ENCODE measurements at places on chromosomes 5 and 9.
A peak's percentile ranks its signal among the peaks of the same experiment; 100 is the strongest.

- DNase-seq = no peak
Measured at GRCh38 chr5:57653636-57654290, 171.2 kb upstream of the ACTBL2 start.

DNA sequence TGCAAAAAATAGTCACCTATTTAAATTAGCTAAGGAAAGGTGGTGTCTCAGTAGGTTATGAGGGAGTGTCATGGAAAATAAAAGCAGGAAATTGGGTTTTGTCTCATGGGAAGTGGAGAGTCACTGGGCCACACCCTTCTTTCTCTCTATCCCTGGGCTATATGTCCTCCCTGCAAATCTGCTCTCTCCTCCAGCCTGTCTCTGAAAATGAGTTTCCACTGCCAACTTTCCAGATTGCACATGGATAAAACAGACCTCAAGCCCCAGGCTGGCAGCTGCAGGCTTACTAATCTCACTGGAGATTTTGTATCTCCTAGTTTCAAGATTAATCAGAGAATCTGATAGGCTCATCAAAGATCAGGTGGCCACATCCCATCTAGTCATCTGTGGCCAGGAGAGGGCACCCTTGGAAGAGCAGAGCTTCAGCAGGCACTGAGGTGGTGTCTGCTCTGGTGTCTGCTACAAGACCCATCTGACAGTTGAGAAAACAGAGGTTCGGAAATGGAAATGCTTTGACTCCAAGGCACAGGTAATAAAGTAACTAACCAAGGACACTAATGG is 178.9 kb downstream of the MSX2 start:
- DNase-seq = no peak

- peak; percentile 96 for DNase-seq
Measured at GRCh38 chr5:68433923-68434879, 218.6 kb downstream of the PIK3R1 start.

- peak; percentile 37 for DNase-seq
Measured at GRCh38 chr9:93579711-93580516, 3.5 kb downstream of the PHF2 start.

DNA sequence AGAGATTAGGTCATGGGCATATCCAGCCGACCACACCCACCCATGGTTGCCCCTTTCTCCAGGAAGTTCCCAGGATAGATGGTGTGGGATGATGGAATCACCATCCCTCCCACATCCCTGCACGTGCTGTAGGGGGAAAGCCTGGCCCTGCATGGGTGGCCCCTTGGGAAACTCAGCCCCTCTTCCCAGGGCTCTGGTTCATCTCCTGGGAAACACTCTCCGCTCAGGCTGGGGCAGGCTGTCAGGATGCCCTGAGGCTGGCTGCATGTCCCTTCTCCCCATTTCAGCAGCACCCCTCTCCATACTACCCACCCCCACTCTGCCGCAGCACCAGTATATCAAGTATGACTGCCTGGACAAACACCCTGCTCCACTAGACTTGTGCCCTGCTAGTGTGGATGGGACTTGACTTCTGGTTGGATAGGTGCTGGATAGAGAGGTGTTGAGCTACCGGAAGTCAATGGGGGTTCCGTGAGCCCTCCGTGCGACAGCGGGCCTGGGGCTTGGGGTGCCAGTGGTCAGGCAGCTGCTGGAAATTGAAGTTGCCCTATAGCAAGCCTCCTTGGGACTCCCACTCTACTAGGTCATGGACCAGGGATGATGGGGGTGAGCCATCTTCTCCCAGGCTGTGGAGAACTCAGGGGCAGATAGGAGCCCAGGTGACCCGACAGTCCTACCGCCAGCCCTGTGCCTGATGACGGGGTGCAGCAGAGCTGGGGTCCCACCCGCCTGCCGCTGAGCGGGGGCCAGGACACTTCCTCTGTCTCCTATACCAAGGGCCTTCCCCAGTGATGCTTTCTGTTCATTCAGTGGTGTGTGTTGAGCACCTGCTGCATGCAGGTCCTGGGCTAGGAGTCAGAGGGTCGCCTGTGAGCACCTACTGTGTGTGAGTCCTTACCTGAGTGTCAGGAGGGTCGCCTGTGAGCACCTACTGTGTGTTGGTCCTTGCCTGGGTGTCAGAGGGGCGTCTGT is 69.4 kb upstream of the COL5A1 start:
- peak; percentile 38 for DNase-seq

GRCh38 chr9:18393340-18394130 is 80.4 kb upstream of the ADAMTSL1 start:
- no peak for DNase-seq

GRCh38 chr9:127714020-127714750 is 1.3 kb downstream of the PTRH1 start:
- no peak for DNase-seq

DNA sequence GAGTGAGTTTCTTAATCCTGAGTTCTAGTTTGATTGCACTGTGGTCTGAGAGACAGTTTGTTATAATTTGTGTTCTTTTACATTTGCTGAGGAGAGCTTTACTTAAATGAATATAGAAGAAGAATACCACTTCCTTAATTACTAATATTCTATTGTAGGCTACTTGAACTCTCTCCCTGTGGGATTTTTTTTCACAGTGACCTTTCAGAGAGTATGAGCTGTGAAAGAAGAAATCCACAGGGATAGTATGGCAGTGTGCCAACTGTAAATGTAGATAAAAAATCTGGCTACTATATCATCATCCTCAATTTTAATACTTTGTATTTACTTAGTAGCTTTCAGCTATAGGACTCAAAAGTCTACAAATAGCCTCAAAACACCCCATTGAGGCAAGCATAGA is 67.3 kb downstream of the COMMD10 start:
- DNase-seq = no peak

DNA sequence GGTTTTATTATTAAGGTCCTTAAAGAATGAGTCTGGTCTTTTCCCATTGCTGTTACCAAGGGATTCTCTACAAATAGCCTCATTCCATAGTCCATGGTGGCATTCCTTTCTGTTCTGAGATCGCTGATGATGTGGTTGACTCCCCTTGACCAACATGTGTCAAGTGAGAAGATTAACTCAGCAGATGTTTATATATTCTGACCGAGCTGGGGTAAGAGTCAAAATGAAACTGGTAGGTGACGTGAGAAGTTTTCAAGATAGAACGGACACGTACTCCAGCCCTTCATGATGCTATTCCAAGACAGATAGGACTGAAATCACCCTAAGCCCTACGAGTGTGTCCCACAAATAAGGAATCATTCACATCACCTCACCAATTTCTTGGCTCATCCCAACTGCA is 155.5 kb upstream of the WWC1 start:
- DNase-seq = no peak

DNA sequence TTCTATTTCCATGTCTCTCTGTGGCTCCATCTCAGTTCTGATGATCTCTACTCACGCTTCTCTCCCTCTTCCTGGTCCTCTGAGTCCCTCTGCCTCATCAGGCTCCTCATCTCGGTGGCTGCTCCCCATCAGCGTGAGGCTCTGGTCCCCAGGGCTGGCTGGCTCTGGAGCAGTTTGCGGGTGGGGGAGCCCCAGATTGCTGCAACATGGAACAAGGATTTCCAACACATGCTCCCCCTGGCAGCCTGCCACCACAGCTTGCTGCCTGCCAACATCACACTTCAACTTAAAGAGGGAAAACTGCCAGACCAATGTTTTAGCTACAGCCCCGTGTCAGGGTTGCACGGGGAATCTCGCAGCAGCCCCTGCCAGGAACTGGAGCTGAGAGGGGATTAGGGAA is 77.2 kb upstream of the NEK6 start:
- DNase-seq = no peak

DNA sequence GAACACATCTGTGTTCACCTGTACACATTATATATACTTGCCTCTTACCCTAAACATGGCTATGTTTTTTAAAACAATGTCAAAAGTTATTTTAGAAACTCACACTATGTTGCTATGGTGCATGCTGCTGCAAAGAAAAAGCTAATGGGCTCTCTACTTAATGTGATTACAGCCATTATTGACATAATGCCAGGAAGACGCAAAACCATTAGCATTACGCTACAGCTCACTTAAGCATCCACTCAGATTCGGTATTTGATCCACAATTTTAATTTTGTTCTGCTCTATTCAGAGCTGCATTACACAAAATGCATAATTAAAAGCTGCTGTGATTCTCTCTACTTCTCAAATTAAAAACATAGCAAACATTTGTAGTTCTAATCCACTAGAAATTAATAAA is 395.2 kb downstream of the BNC2 start:
- DNase-seq = no peak

DNA sequence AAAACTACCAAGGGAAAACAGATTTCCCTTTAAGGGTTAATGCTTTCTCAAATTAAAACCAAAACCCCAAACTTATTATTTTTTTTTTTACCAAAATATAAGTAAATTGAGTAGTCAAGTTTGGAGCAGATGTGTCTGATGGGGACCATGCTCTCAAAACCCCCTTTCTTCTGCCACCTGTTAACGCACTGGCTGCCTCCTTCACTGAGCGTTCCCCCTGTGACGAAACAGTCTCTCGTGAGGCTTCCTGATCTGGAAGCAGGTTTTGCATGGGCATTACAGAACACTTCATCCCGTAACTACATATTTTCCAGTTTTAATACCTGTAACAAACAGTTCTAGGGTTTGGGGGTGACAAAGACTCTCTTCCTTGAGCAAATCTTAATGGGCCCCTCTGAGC is 59.4 kb downstream of the ANKH start:
- no peak for DNase-seq

DNA sequence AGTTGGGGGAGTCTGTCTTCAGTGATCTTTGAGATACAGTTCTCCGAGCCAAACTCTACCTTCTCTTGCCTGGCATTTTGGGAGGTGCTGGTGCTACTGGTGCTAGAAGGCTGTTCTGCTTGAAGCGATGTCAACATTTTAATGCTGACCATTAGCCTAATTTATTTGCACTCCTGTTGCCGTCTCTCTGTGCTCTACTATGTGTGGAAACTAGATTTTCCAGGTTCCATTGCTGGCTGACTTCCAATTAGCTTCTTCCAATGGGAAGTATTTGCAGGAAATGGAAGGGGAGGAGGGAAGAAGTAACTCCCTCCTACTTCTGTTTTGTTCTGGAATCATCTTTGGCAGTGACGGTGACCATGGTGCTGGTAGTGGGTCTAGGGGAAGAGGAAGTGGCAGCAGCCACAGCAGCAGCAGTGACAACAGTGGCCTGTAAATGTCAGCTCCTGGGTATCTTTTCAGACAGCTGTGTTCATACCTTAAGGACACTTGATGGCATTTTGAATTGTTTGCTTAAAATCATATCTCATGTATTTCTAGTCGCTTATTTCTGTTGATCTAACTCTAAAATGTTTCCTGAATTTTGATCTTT is 7.9 kb downstream of the TXNDC8 start:
- DNase-seq = no peak

DNA sequence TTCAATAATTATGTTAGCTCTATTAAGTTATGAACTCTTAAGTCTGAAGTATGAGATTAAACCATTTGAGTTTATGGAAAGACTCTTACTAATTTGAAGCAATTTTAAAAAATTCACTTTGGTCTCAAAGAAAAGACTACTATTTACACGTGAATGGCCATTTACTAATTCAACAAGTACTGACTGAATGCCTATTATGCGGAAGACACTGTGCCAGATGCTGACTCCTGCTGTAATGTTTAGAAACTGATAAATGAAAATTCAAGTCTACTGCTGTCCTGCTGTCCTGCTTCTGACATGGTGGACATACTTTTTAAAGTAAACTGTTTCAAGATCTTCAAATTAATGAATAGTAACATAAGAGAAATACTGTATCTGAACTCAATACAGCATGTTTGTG is 116.2 kb downstream of the MPDZ start:
- no peak for DNase-seq

- DNase-seq = peak; percentile 97
Measured at GRCh38 chr9:127224883-127225739, 39.5 kb upstream of the GARNL3 start.

DNA sequence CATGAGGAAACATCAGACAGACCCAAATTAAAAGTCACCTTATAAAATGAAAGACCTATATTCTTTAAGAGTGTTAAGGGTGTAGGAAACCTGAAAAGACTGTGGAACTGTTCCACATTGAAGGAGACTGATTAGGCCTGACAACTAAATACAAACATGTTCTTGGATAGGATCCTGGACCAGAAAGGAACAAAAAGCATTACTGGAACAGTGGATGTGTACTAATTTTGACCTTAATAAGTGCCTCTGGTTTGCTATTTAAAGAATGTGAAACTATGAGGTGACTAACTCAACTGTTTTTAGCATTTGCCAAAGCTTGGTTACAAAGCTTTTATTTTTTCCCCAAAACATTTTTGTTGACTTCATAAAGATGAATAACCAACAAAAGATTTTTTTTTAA is 340.6 kb downstream of the CAAP1 start:
- no peak for DNase-seq

- DNase-seq = no peak
Measured at GRCh38 chr9:101417977-101418376, 17.6 kb downstream of the ALDOB start.

DNA sequence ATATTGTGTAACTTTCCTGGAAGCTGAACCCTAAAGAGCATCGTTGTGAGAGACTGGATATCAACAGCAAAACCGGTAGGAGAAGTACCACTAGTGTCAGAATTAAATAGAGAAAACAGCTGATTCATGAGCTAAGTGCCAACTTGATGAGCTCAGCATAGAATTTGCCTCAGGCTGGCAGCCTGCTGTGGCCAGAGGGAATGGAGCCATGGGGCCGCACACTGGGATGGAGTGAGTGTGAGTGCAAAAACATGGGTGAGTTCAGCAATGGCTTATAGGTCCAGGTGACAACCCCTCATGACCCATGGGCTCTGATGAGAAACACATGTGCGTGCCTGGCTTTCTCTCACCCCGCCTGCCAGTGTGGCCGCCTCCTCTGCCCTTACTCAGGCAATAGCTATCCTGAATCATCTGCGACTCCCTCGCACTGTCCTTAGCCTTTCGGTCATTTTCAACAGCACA is 25.4 kb downstream of the ADAMTS16 start:
- no peak for DNase-seq

GRCh38 chr5:179272326-179273072 is 72.8 kb downstream of the ADAMTS2 start:
- DNase-seq = no peak

GRCh38 chr9:131799177-131799823 is 59.4 kb upstream of the RAPGEF1 start:
- DNase-seq = peak; percentile 68

DNA sequence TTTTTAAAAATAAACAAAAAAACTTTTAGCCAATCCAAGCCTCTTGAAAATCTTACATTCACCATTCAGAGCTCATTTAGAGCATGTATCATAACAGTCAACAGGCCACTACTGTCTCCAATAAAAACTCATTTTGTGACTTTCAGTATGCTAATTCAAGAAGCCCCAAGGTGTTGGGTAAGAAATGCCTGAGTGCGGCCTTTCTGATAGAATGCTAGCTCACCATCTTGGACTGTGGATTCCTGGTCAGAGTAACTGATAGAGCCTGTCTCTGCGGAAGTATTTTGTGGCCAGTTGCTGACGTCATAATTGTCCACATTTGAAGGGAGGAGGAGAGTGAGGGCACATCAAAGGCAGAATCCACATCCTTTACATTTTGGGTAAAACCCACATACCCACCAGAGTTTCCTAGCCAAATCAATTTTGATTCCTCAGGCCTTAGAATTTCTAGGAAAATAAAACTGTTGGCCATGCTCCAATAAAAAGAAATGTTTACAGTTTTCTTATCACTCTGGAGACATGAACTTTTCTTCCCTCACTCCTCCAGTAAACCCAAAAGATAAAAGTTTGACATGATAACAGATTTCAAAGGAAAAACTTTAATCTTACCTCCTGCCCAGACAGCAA is 41.1 kb upstream of the ERCC6L2 start:
- DNase-seq = peak; percentile 61

- no peak for DNase-seq
Measured at GRCh38 chr5:42021923-42022322, 96.8 kb downstream of the FBXO4 start.

- peak; percentile 44 for DNase-seq
Measured at GRCh38 chr5:118791926-118792734, 196.2 kb downstream of the DTWD2 start.

GRCh38 chr9:114723931-114724330 is 41.9 kb upstream of the TEX48 start:
- DNase-seq = no peak
